Fibroblast of lung (primary cell): ENCODE measurements at places on chromosomes 2 and 18. TPM values are rescaled to one million over a fixed set of nuclear protein-coding genes. Genes with fewer than 3 reads are reported as not detected.
A peak's percentile ranks its signal among the peaks of the same experiment; 100 is the strongest.

GRCh38 chr2:185811580-185811979 is 73.0 kb downstream of the FSIP2 start:
- no peak for DNase-seq
- H3K27ac ChIP-seq, result no peak overlapping the region
- H3K36me3 ChIP-seq, result no peaks in the 10 kb centered on the region
- no peaks in the 10 kb centered on the region for H3K4me1 ChIP-seq
- H3K27me3 ChIP-seq, result no peaks in the 10 kb centered on the region
- no peak overlapping the region for H3K4me3 ChIP-seq

- no peak overlapping the region for H3K4me3 ChIP-seq
- H3K27ac ChIP-seq, result no peak overlapping the region
- no peak for DNase-seq
Observed at GRCh38 chr2:168660870-168661862, 141.3 kb upstream of the NOSTRIN start.

The RAB6C gene
- total RNA-seq, result not detected in 2 replicates

- DNase-seq, result no peak
- H3K4me1 ChIP-seq, result no peaks in the 10 kb centered on the region
- H3K27me3 ChIP-seq, result no peaks in the 10 kb centered on the region
- no peak overlapping the region for H3K4me3 ChIP-seq
Observed at GRCh38 chr18:48121752-48122151, 191.3 kb upstream of the SMAD2 start.

GRCh38 chr18:73461780-73462059 is 593.9 kb upstream of the NETO1 start:
- no peaks in the 10 kb centered on the region for H3K4me1 ChIP-seq
- no peaks in the 10 kb centered on the region for H3K36me3 ChIP-seq
- peak; percentile 7 for DNase-seq
- no peaks in the 10 kb centered on the region for H3K27me3 ChIP-seq
- no peak overlapping the region for H3K27ac ChIP-seq

DNA sequence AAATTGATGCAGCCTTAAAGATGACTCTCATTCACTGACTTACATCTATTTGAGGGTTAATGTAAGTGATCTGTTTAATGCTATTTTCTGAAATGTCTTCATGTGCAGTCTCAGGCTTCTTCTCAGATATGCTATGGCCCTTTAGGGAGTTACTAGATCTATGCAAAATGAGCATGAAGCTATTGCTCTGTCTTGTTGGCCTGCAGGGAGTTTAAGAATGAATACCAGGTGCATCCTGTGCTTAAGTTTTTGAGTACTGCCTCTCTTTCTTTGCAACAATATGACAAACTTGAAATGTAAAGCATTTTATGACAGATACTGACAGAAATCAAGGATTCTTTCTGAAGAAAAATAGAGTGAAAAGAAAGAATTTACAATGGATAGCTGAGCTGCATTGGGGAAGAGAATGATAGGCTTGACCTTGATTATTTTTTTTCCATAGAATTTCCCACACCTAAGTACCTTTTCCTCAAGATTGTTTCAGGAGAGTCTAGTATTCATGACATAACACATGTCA is 1058.3 kb upstream of the TMEFF2 start:
- H3K27ac ChIP-seq, result no peak overlapping the region
- H3K4me3 ChIP-seq, result no peak overlapping the region
- no peak for DNase-seq
- no peaks in the 10 kb centered on the region for H3K4me1 ChIP-seq

DNA sequence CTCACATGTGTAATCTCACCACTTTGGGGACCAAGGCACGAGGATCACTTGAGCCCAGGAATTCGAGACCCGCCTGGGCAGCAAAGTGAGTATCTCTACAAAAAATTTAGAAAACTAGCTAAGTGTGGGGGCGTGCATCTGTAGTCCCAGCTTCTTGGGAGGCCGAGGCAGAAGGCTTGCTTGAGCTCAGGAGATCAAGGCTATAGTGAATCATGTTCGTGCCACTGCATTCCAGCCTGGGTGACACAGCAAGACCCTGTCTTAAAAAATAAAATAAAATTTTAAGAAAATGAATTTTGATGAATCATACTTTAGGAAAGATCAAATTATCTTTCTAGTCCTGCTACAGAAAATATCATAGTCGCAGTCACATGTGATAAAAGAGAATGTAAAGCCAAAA is 46.9 kb downstream of the CABYR start:
- H3K4me3 ChIP-seq, result no peak overlapping the region
- no peaks in the 10 kb centered on the region for H3K4me1 ChIP-seq
- peak; percentile 70 for DNase-seq

- H3K4me1 ChIP-seq, result no peaks in the 10 kb centered on the region
- H3K36me3 ChIP-seq, result no peaks in the 10 kb centered on the region
- no peak overlapping the region for H3K27ac ChIP-seq
- no peaks in the 10 kb centered on the region for H3K27me3 ChIP-seq
- no peak overlapping the region for H3K4me3 ChIP-seq
- peak; percentile 48 for DNase-seq
Observed at GRCh38 chr18:32315881-32316280, 126.0 kb downstream of the MEP1B start.

DNA sequence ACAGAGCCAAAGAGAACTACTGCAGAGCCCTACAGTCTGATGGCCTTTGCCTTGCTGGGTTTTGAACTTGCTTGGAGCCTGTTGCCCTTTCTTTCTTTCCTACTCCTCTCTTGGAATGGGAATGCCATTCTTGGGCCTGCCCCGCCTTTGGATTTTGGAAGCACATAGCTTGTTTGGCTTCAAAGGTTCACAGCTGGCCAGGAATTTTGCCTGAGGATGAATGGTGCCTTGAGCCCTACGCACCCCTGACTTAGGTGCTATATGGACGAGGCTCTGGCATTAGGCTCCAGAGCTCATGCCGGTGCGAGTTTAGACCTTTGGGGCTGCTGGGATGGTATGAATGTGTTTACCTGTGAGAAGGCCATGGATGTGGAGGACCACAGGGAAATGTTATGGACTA is 663.3 kb upstream of the HS6ST1 start:
- H3K4me1 ChIP-seq, result no peaks in the 10 kb centered on the region

The NETO1 gene
- total RNA-seq, result 0.26 and 2.0 TPM in 2 replicates

GRCh38 chr2:138787053-138787666 is 7.0 kb upstream of the NXPH2 start:
- no peak overlapping the region for H3K27ac ChIP-seq
- DNase-seq, result peak; percentile 59
- peaks cover 9% of the 10 kb centered on the region for H3K27me3 ChIP-seq
- H3K4me3 ChIP-seq, result no peak overlapping the region
- no peaks in the 10 kb centered on the region for H3K36me3 ChIP-seq
- no peaks in the 10 kb centered on the region for H3K4me1 ChIP-seq

The NT5C1B gene
- total RNA-seq, result not detected in 2 replicates

DNA sequence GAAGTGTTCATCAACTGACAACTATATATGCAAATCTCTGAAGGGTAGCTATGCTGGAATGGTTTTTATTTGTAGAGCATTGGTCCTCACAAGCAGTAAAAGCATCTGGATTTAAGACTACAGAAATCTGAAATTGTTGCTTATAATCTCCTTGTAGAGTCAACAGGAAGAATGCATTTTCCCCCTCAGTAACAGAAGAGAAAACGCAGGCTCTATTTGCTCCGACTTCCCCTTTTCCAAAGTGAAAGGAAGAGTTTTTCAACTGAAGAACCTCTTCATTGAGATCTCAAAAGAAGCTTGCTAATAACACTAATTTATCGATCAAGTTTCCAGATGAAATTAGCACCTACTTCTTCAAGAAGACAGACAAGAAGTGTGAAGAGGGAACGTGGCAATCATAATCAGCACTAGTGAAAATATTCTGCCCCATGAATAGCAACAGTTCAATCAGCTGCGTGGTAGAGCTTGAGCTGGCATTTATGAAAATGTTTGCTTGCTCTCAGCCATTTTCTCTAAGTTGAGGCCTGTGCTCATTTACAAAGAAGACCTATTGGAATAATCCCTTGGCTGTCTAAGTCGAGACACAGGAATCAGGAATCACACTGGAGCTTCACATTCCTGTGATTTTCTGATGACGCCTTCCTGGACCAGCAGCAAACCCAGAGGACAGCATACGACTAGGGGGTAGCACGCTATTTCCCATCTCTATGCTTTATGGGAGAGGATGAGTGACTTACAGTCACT is 43.7 kb downstream of the TGIF1 start:
- no peaks in the 10 kb centered on the region for H3K36me3 ChIP-seq
- no peak overlapping the region for H3K27ac ChIP-seq

DNA sequence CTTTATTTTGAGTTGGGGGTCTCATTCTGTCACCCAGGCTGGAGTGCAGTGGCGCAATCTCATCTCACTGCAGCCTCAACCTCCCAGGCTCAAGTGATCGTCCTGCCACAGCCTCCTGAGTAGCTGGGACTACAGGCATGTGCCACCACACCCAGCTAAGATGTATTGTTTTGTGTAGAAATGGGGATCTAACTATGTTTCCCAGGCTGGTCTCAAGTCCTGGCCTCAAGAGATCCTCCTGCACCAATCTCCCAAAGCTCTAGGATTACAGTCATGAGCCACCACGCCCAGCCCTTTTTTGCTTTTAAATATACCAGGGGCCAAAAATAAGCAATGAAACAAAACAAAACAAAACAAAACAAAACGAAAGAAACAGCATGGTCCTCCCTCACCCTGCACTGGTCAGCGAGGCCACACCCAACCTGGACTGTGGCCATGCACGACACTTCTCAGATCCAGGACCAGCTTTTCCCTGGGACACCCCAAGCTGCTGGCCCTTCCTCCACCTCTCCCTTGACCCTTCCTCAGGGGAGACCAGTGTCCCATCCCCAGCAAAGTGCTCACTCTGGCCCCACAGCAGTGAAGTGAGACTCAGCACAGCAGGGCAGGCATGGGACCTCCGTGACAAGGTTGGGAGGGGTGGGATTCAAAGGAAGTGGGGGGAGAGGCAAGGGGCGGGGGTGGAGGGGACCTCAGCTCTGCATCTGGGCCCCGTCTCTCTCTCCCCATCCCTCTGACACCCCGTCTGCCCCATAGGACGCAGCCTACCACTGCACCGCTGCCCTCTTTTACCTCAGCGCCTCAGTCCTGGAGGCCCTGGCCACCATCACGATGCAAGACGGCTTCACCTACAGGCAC is 23.5 kb downstream of the MAL start:
- H3K36me3 ChIP-seq, result no peaks in the 10 kb centered on the region
- no peak for DNase-seq

- peaks cover 14% of the 10 kb centered on the region for H3K36me3 ChIP-seq
- peaks cover 18% of the 10 kb centered on the region for H3K4me1 ChIP-seq
Observed at GRCh38 chr2:65069439-65069824, 13.2 kb downstream of the CEP68 start.

- no peak overlapping the region for H3K4me3 ChIP-seq
- peaks cover 4% of the 10 kb centered on the region for H3K4me1 ChIP-seq
- no peak for DNase-seq
- no peak overlapping the region for H3K27ac ChIP-seq
- H3K27me3 ChIP-seq, result no peaks in the 10 kb centered on the region
- H3K36me3 ChIP-seq, result peaks cover 2% of the 10 kb centered on the region
Observed at GRCh38 chr2:168138374-168138773, 109.0 kb downstream of the STK39 start.

DNA sequence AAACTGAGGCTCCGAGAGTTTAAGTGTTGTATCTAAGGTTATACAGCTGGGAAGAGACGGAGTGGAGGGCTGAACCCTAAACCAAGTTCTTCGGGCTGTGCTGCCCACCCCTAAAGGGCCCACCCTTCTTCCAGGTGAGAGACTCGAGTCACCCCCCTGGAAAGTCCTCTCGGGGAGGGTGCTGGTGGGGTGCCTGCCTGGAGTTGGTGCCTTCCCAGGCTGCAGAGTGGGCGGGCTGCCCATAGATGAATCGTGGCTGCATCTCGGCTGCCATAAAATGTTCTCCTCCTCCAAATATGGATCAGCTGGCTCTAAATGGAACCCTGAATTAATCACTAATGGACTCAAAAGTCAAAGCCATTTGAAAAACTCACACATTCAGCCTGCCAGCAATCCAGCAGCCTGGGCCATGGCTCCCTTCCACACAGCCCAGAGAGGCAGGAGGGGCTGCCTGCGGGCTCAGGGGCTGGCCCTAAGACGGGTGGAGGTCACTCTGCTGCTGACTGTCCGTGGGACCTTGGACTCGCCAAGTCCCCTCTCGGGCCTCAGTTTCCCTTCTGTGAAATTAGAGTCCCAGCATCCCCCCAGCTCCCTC is 7.7 kb downstream of the CIB4 start:
- no peaks in the 10 kb centered on the region for H3K36me3 ChIP-seq
- no peaks in the 10 kb centered on the region for H3K4me1 ChIP-seq
- no peak overlapping the region for H3K4me3 ChIP-seq
- DNase-seq, result no peak
- H3K27me3 ChIP-seq, result peaks cover 20% of the 10 kb centered on the region

- H3K4me1 ChIP-seq, result no peaks in the 10 kb centered on the region
- no peak overlapping the region for H3K27ac ChIP-seq
- H3K4me3 ChIP-seq, result no peak overlapping the region
- no peaks in the 10 kb centered on the region for H3K36me3 ChIP-seq
Observed at GRCh38 chr2:79750321-79750720, 237.5 kb downstream of the CTNNA2 start.

- no peaks in the 10 kb centered on the region for H3K4me1 ChIP-seq
- peak; percentile 1 for DNase-seq
- H3K27ac ChIP-seq, result no peak overlapping the region
- H3K4me3 ChIP-seq, result no peak overlapping the region
- no peaks in the 10 kb centered on the region for H3K36me3 ChIP-seq
- H3K27me3 ChIP-seq, result no peaks in the 10 kb centered on the region
Observed at GRCh38 chr2:156156580-156156979, 175.9 kb downstream of the NR4A2 start.

- H3K4me3 ChIP-seq, result no peak overlapping the region
- no peaks in the 10 kb centered on the region for H3K4me1 ChIP-seq
- H3K27ac ChIP-seq, result no peak overlapping the region
- no peaks in the 10 kb centered on the region for H3K27me3 ChIP-seq
- no peaks in the 10 kb centered on the region for H3K36me3 ChIP-seq
- DNase-seq, result no peak
Observed at GRCh38 chr2:140295767-140296166, 1515.6 kb upstream of the NXPH2 start.
